G401 (cell line): ENCODE measurements at places on chromosomes 5 and 9. TPM values are rescaled to one million over a fixed set of nuclear protein-coding genes. Genes with fewer than 3 reads are reported as not detected.

SURF4 gene
- total RNA-seq: 333 and 361 TPM in 2 replicates

SPAAR gene
- 2.6 and 3.5 TPM in 2 replicates for total RNA-seq

CHSY3 gene
- 0.06 TPM in 1 of 2 replicates, not detected in the other for total RNA-seq

PAXX gene
- 52.2 and 79.6 TPM in 2 replicates for total RNA-seq

GSN gene
- total RNA-seq: 333 and 366 TPM in 2 replicates

IL4 gene
- total RNA-seq: not detected in 2 replicates

SPATA31A7 gene
- not detected in 2 replicates for total RNA-seq

KCNV2 gene
- not detected in 2 replicates for total RNA-seq

PCA3 gene
- total RNA-seq: not detected in 2 replicates

CSF1R gene
- 0.43 and 1.1 TPM in 2 replicates for total RNA-seq

GZMA gene
- not detected in 2 replicates for total RNA-seq

FAT2 gene
- total RNA-seq: not detected in 2 replicates

SH3PXD2B gene
- total RNA-seq: 6.2 and 17.7 TPM in 2 replicates

LHX6 gene
- 23.9 and 34.8 TPM in 2 replicates for total RNA-seq

GARIN3 gene
- not detected in 2 replicates for total RNA-seq
